NCI-H1417 (cell line): ENCODE measurements at places on chromosomes 1 and 21.
A peak's percentile ranks its signal among the peaks of the same experiment; 100 is the strongest.

- no peak for DNase-seq
Measured at GRCh38 chr1:16167331-16168143, 11.7 kb upstream of the EPHA2 start.

GRCh38 chr1:2181752-2182151 lies 12.8 kb downstream of the FAAP20 start:
- DNase-seq = no peak

- no peak for DNase-seq
Measured at GRCh38 chr1:97051823-97052222, 330.2 kb downstream of the PTBP2 start.

GRCh38 chr1:175433532-175434282 lies 241.1 kb upstream of the KIAA0040 start:
- DNase-seq = no peak

- DNase-seq = no peak
Measured at GRCh38 chr1:108601708-108602410, 42.0 kb downstream of the EEIG2 start.

GRCh38 chr1:156464335-156464734 lies 36.2 kb downstream of the MEF2D start:
- no peak for DNase-seq

DNA sequence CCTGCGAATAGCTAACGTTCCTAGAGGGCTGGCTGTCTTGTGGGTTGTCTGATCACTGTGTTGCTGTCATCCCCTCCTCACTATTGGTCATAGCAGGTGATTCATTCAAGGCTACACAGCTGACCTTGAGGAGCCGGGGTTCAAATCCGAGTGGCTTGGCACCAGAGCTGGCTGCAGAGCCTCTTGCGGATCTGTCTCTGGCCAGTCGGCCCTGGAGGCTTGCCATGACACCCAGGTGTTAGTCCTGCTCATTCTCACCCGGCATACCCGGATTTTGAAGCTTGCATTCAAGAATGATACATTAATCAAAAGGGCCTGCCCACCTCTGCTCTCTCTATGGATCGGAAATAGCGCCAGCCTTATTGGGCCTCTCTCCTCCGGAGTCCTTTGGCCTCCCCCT lies 110.4 kb downstream of the DHRS3 start:
- no peak for DNase-seq

- DNase-seq = no peak
Measured at GRCh38 chr1:101262630-101263348, 26.0 kb downstream of the S1PR1 start.

DNA sequence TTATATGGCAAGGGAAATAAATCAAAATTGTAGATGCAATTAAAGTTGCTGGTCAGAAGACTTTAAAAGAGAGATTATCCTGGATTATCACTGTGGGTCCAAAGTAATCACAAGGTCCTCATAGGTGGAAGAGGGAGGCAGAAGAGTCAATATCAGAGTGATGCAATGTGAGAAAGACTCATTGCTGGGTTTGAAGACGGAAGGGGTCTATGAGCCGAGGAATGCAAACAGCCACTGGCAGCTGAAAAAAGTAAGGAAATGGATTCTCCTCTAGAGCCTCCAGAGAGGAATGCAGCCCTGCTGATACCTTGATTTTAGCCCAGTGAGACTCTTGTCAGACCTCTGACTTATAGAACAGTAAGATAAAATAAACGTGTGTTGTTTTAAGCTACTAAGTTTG lies 59.8 kb upstream of the MUTYH start:
- no peak for DNase-seq

- peak; percentile 71 for DNase-seq
Measured at GRCh38 chr1:40392221-40392620, 18.7 kb downstream of the SMAP2 start.

- DNase-seq = peak; percentile 4
Measured at GRCh38 chr1:2921970-2922686, 99.1 kb upstream of the ACTRT2 start.

GRCh38 chr1:181674617-181675016 lies 191.3 kb downstream of the CACNA1E start:
- no peak for DNase-seq

GRCh38 chr1:210850556-210850955 lies 283.4 kb downstream of the KCNH1 start:
- no peak for DNase-seq

DNA sequence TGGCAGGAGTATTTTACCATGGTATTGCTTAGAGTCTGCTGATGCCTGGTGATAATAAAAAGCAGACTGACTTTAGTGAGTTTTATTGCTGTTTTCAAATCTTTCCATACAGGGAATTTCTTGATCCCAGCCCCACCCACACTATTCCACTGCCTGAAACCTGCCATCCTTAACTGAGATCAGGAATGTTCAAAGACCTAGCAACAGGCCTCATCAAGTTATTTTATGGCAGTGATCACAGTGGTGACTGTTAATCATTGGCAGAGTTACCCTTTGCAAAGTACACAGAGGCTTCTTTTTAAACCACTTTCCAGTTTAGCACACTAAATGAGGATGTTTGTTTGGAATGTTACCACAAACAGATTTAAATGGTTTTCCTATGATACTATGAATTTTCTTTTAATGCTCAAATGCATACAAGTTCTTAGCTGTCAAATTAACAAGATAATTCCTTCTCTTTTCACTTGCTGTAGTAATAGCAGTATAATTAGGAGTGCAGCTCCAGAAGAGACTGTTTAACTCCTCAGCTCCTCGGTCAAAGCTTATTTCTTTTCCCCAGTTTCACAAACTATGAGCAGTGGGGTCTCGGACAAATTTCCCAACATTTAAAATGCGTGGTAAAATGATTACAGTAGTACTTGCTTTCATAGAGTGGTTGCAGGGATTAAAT lies 69.9 kb upstream of the USP25 start:
- DNase-seq = peak; percentile 23

GRCh38 chr1:184199036-184199435 lies 147.5 kb downstream of the TSEN15 start:
- no peak for DNase-seq

- no peak for DNase-seq
Measured at GRCh38 chr1:42114229-42114628, 39.0 kb upstream of the GUCA2B start.

- DNase-seq = peak; percentile 62
Measured at GRCh38 chr1:94039871-94040569, 80.9 kb downstream of the ABCA4 start.

- DNase-seq = no peak
Measured at GRCh38 chr1:170448661-170449158, 83.3 kb upstream of the GORAB start.

GRCh38 chr1:221994939-221995338 lies 253.1 kb upstream of the DUSP10 start:
- DNase-seq = no peak

- DNase-seq = no peak
Measured at GRCh38 chr21:43270800-43271301, 102.0 kb downstream of the CRYAA start.

DNA sequence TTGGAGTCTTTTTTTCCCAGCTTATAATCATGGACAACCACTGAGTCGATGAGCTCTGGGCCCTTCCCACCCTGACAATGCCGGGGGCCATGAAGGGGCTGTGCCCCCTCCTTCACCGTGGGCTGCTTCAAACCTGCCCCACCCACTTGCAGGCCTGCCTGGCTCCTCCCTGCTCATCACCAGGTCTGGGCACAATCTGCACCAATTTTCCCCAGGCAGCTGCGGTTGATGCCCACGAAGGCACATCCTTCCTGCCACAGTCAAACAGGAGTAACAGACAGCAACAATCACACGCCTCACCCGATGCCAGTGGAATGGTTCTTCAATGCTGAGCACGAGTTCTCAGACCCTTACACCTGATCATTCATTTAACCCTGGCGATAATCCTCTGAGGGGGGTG lies 18.9 kb downstream of the PGLYRP3 start:
- no peak for DNase-seq

GRCh38 chr1:207070811-207071210 lies 17.7 kb downstream of the PFKFB2 start:
- DNase-seq = no peak

DNA sequence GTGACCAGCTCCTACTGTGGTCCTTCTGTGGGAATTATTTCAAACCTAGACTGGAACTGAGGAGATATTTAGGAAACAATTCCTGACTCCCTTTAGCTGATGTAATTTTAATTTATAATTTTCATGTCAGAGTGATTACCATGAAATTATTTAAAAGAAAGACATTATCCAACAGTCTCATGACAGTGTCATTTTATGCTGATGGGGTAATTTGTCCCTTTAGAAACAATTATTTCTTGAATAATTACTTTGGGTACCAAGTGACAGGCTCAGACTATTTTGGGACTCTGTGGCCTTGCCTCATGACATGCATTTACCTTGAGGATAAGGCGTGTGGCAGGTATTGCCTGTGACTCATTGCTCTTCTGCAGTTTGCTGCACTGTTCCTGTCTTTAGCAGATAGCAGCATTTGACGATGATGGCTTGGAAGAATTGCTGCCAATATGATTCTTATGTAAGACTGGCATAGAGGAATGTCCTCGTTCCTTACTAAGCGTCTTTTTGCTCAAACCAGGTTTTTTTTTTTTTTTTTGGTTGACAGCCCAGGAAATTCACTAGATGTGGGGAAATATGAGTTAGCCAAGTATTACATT lies 206.0 kb upstream of the HMCN1 start:
- no peak for DNase-seq

- DNase-seq = no peak
Measured at GRCh38 chr1:173862769-173863223, 5.0 kb downstream of the GAS5 start.

DNA sequence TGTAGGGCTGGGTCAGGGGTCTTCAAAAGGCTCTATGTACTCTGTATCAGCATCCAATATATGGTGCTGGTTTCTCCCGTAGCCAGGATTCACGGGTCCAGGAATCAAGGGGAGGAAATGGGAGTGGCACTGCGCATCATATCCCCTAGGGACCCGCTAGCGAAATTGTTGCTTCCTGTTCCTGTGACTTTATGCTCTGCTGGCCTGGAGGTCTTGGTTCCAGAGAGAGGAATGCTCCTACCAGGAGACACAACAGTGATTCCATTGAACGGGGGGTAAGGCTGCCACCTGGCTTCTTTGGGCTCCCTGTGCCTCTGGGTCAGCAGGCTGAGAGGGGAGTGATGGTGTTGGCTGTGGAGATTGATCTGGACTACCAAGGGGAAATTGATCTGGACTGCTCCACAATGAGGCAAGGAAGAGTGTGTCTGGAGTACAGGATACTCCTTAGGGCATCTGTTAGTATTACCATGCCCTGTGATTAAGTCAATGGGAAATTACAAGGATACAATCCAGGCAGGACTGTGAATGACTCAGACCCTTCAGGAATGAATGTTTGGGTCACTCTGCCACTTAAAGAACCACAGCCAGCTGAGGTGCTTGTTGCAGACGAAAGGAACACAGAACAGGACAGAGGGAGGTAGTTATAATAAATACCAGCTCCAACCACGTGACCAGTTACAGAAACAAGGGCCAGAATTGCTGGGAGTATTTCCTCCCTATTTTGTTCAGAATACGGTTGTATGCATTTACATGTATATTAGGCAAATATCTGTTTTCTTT lies 10.2 kb downstream of the SPSB1 start:
- no peak for DNase-seq

DNA sequence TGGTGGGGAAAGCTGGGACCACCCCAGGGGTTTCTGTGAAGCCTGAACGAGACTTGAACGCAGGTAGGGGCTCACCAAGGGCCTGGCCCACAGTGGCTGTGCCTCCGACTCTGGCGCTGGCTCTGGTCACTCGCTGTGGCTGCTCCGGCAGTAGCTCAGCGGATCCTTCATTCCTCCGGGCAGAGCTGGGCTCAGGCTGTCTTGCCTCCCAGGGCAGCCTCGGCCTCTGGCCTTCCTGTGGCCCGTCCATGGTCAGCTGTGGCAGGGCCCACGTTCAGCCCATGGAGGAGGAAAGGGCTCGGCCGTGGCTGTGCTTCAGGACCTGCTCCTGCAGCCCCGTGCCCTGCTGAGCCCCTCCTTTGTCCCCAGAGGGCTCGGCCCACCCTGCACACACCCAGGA lies 162.9 kb upstream of the C1orf174 start:
- DNase-seq = no peak

- peak; percentile 23 for DNase-seq
Measured at GRCh38 chr1:39657923-39658485, 13.9 kb downstream of the NT5C1A start.

- DNase-seq = peak; percentile 21
Measured at GRCh38 chr1:192580351-192580962, 4.9 kb downstream of the RGS1 start.

GRCh38 chr21:21231913-21232312 lies 233.7 kb downstream of the NCAM2 start:
- no peak for DNase-seq

DNA sequence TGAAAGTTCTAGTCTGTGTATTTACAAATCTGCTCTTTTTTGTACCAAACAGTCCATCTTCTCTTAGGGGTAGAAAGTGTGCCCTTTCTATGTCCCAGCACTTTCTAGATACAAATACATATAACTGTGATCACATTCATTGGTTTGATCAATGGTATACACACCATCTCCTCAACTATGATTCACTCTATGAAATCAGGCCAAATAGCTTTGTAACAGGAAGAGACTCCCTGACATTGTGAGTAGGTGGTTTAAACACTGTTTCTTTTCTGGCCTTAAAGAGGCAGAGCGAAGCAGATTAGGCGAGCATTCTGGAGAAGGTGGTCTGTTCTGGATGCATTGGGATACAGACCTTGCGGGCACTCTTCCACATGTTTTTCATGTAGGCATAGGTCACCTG lies 39.3 kb upstream of the EXOSC10 start:
- no peak for DNase-seq

DNA sequence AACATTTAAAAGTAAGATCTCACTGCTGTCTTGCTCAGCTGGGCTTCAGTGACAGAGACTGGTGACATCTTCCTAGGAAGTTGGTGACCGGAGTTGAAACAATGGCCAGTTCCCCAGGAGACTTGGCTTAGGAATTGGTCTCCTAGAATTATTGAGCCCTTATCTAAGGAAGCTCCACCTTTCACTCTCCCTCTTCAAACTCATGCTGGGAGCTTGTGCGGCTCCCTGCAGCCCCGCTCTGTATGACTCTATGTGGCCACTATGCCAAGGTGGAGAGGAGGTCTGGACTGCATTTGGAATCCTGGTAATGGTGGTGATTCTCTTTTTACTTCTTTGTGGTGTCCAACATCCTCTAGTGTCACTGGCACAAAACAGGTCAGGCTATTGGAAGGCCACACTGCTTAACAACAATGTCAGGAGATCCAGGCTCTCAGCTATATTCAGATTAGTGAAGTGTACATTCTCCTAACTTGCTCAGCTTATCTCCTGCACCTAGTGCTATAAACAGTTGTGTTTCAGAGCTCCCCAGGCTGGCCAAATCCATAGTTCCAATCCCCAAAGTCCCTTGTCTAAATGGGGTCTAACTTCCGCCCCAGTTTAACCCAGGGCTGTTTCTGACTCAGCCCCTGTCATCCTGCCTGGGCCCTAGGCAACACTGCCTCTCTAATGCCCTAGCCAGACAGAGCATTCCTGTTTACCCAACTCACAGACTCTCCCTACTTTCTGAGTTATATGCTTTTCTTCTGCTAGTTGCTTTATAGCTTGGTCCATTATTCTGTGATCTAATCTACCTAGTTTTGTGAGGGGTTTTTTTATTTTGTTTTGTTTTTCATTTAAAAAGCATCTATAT lies 18.3 kb downstream of the ATP2B4 start:
- DNase-seq = no peak

GRCh38 chr1:157033357-157033876 lies 12.1 kb downstream of the ARHGEF11 start:
- DNase-seq = peak; percentile 22
